SHP77 treated with DMSO at 0.1 percent for 48 hours (cell line): ENCODE measurements at places on chromosomes 2 and 18.

- no peak for DNase-seq
Measured at GRCh38 chr18:78496079-78496478, 483.5 kb upstream of the SALL3 start.

GRCh38 chr2:128502638-128503246 is 184.1 kb upstream of the HS6ST1 start:
- no peak for DNase-seq

DNA sequence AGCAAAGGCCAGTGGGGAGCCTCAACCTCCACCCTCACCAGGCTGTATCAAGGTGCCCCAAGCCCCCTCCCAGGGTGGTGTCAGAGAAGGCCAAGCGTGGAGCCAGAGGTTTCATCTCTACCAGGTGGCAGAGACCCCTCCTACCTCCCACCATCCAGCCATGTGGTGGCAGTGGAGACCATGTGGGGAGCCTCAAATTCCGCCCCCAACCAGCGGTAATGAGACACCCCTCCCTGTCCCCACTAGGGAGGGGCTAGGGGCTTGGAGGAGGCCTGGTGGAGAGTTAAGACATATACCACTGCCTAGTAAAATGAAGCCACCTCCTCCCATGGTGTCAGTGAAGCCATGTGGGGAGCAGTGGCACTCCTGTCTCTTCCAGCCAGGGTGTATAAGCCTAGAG is 24.4 kb upstream of the YPEL5 start:
- no peak for DNase-seq

DNA sequence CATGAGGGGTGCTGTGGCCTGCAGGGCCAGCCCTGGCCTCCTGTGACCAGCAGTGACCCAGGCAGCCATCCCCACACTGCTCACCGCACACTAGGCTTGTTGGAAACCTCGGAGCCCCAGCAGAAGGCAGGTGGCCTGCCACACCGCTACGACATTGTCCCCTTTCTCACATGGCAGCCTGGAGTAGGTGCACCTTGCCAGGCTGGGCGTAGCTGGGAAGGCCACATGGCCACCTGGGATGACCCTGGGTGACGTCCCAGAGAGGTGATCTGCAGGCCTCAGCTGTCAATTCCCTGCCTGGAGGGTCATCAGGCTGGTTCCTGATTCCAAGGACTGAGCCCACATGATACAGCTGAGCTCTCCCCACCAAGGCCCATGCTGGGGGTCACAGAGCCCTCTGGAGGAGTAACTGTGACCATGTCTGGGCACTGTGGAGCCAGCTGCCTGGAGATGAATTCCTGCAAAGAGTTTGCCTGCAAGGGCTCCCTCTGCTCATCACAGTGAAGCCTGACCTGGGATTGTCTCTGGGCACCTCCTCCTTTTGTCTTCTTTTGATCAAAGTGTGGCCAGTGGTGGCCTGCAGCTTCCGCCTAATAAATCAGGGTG is 119.6 kb upstream of the OTOS start:
- DNase-seq: no peak

GRCh38 chr2:215621381-215621780 is 185.5 kb upstream of the FN1 start:
- DNase-seq: no peak

- DNase-seq: no peak
Measured at GRCh38 chr2:26018184-26019055, 15.5 kb upstream of the RAB10 start.

DNA sequence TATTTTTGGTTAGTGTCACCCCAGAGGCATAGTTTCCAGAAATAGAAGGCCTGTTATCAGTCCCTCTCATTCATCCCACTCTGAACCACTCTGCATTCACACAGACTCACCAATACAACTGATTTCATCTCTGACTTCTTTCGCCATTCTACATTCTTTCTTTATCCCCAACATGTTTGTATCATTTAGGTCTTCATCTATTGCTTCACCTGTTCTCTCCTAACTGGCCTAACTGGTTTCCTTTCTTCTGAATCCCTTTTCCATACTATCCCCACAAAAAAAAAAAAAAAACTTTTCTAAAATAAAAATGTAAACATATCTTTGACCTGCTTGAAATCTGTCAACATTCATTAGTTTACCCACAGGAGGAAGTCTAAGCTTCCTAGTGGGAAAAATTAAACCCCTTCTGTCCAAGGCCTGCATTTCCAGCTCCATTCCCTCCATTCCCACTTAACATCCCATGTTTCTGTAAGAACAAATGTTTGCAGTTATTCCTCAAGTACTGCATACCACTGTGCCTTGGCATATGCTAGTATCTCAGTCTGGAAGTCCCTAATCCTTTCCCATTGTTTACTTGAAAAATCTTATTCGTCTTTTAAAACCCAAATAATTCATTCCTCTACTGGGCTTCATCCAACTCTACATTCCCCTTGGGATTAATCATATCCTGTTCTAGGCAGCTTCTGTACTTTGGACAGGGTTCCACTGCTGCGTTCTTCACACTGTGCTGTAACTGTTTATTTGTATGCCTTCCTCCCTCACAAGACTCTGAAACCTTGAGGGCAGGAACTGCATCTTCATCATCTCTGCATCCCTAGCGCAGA is 68.5 kb downstream of the FIGN start:
- no peak for DNase-seq

DNA sequence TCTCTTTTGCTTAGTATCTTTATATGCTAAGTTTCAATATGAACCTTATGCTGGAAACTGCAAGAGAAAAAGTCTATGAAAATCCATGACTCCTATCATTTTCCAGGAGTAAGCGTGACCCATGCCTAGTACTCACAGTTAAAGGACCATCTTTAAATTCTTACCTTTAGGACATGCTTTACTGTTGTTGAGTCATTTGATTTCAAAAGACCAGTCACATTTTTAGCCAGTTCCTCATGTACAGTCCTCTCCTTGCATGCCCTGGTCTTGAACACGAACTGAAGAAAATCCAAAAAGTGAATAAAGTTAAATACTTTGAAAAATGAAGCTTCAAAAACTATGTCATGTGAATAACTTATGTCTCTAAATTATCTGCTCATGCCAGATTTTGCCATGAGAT is 117.8 kb upstream of the CCDC195 start:
- DNase-seq: no peak

DNA sequence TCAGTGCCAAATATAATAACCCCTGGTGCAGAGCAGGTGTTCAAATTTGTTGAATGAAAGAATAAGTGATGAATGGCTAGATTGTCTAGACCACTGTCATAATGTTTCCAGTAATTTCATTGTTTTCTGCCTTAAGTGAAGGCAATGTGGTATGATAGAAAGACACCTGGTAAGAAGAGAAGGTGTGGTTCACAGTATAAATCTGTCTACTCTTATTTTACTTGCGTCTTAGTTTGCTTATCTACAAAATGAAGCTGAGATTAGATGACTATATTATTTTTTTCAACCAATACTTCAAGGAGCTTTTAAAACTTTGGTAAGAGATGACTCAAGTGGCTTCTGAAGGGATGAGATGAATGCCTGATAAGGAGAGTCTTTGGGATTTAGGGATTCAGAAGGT is 788.4 kb downstream of the EPHA4 start:
- peak; percentile 86 for DNase-seq

GRCh38 chr2:69456950-69457445 is 19.8 kb upstream of the NFU1 start:
- no peak for DNase-seq

DNA sequence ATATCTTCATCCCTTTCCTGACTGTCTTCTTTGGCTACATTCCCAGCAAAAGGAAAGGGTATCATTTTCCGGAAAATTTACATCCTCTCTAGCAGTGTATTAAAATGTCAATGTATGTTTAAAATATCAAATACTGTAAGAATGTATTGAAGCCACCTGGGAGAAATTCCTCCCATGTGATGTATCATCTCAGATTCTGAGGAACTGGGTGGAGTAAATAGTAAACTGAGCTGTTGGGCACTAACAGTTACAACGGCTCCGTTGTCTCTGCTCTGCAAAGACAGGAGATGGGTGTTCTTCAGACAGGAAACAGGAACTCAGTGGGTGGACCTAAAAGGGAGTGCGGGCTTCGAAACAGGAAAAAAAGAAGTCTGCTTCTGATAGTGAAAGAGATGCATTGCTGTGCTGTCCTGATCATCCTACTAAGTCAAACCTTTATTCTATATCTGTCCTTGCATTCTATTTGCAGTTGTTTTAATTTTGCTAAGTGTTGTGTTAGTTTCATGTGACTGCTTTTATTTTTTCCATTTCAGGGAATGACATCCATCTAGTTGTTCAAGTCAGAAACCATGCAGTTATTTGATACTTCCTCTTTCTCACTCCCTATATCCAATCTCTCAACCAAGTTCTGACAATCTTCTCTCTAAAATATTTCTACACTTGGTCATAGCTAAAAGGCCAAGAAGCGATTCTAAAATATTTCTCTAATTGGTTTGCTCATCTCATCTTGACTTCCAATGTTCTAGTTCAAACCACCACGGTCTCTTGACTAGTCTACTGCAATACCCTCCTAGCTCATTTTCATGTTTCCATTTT is 19.4 kb downstream of the DOK1 start:
- DNase-seq: no peak

DNA sequence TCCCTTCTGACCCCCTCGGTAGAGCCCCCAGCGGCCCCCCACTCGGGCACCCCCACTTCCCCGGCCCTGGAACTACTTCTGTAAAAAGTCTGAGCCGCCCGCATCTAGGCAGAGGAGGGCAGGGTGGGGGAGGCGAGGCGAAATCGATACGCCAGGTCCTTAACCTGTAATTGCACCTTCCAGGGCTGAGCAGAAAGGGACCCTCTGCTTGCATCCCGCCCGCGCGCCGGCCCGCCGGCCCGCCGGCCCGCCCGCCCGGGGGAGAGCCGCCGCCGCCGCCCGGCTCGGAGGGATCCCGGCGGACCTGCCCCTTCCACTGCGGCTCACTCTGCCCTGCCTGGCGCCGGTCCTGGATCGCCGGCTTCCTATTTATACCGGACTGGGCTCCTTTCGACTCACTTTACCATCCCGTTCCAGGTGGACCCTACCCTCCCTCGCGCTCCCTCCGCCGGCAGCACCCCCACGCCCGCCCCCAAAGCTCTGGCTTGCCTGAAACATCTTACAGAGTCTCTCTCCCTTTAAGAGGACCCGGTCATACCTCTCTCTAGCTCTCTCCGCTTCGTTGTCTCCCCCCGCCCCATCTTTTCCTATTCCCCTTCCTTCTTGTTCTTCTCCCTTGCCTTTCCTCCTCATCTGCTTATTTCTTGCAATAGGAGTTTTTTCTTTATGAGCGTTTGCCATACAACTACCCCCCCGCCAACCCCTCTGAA is 797 bp downstream of the KLHL14 start:
- no peak for DNase-seq
